ENCODE measurements at places on chromosomes 5 and 9.
A peak's percentile ranks its signal among the peaks of the same experiment; 100 is the strongest.

DNA sequence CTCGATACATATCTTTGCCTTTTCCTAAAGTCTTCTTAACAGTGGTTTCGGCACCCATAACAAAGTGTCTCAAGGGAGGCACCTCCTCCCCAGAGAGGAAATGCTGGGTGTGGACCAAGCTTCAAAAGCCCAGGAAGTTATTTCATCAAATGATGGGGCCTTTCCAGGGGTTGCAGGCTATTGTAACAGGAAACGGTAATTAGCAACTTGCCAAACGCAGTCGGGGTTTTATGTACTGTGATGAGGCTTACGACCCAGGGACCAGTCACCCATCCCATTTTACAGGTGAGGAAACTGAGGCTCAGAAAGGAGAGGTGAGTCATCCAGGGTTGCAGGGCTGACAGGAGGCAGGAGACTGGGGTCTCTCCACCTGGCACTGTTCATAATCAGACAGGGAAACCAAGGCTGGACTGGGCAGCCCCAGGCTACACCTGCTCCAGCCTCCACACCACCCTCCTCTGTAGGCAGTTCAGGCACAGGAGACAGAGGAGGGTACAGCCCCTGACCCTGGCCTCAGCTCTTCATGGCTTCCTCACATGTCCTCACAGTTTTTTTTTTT is 30.0 kb upstream of the SUSD3 start:
- peak; percentile 67 for DNase-seq

DNA sequence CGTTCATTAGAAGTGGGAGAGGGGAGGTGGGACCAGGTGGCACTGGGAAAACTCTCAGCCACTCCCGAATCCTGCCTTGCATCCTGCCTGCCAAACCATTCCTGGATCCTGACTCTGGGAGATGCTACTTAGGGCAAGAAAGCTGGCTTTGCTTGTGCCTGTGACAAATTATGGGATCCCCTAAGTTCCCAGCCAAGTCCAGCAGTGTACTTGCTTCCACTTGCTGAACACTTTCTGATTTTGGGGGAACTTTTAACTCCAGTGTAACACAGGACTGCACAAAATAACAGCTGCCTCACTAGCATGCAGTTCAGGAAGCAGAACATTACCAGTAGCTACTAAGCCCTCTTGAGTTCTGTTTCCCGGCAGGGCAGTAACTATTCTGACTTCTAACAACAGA is 12.5 kb upstream of the NKX2-5 start:
- no peak for DNase-seq

GRCh38 chr5:53355931-53356330 is 124.5 kb upstream of the FST start:
- DNase-seq: no peak

DNA sequence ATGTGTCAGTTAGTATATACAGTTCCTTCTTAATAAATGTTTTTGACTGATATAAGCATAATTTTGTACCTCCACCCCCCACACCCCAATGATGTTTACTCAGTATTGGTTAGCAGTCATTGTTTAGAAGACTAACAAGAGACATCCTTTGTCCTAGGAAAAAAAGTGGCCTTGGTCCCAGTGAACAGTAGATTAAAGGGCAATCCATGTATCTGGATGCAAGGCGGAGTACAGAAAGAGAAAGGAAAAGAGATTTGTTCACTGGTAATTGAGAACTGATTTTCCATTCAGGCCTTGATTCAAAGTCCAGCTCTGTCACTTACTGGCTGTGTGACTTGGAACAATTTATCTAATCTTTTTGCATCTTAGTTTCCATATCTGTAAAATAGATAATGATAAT is 4.6 kb downstream of the RALGPS1 start:
- DNase-seq: no peak

DNA sequence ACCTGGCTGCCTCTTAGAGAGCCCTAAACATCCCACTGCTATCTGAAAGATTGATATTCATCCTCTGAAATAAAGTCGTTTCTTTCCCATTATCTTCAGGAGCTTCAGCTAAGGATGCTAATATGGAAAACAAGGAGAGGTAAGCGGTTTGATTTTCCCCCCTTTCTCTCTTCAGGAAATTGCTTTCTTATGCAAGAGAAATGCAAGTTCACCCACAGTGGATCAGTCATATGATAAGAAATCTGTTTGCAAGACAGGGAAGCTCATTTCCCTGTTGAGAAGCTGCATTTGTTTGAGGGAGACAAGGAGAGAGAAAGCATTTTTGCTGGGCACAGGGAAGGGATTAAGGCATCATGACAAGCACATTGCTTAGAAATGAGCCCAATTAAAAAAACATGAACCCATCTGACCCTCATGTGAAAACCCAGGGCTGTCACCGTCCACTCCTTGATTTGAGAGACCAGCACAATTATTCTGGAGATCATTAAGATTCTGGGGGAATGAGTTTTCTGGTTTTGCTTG is 53.7 kb upstream of the BOD1 start:
- DNase-seq: no peak

DNA sequence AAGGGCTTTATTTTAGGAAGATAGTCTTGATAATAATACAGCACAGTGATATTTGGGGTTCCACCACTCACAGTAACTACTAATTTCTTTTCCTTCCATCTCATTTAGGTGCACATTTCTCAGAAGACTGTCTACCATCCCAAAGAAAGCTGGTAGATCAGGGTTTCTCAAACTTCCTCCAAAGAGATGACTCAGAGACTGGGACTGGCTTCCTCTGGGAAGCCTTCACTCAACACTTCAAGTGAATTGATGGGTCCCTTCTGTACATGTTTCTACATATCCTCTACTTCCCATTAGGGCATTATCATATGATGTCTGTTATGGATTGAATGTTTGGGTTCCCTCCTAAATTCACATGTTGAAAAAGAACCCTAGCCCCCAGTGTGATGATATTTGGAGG is 138.5 kb downstream of the SPOCK1 start:
- DNase-seq: no peak

DNA sequence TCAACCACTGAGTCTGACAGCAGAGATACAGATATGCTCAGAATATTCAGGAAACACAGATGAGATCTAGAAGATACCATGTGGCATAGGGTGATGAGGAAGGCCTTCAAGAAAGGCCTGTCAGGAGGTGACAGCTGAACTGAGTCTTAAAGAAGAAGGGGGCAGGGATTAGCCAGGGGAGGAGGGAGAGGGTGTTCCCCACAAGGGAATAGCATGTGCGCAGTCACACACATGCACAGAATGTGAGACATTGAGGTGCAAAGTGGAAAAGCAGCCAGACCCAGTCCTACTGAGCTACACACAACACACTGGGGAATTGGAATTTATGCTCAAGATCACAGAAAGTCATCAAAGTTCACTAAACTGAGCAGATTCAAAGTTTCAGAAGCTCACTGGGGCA is 3.0 kb upstream of the SLC25A48 start:
- DNase-seq: no peak

DNA sequence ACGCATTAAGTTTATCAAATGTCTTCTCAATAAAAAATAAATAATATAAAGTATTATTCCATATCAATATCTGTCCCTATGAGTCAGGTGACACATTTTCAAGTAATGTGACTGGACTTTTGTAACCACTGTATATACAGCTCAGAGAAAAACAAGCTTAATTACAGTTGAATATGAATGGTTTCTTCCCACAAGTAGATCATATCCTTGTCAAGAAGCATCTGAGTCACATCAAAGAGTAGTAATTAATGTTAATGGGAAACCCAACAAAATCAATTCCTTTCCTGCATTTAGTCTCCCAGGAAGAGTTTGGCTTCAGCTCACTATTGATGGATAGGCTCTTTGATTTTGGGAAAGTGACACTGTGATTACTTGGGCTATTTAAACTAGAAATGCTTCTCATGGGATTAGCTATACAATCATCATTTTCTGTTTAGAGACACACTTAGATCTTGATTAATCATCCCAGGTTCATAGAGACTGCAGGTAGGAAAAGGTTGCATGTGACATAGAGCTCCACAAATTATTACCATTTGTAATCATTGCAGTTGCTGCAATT is 292.9 kb downstream of the GABRG2 start:
- DNase-seq: no peak

- no peak for DNase-seq
Measured at GRCh38 chr5:108122702-108123101, 259.2 kb downstream of the FBXL17 start.

- no peak for DNase-seq
Measured at GRCh38 chr5:34957857-34958690, 28.7 kb downstream of the DNAJC21 start.

DNA sequence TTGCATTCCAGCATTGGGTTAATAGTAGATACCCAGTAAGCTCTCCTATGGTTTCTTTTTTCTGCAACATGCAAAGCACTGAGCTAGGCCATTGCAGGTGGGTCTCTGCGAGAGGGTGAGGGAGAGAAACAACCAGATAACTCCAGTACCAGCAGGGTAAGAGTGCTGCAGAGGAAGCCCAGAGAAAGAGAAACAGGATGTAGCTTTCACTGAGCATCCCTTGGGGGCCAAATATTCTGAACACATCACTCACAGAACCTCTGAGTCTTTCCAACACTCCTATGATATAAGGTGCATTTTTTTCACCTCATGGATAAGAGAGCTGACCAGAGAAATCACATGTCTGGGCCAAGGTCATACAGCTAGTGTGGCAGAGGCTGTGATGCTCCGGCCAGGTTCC is 76.7 kb downstream of the TRIM32 start:
- no peak for DNase-seq

DNA sequence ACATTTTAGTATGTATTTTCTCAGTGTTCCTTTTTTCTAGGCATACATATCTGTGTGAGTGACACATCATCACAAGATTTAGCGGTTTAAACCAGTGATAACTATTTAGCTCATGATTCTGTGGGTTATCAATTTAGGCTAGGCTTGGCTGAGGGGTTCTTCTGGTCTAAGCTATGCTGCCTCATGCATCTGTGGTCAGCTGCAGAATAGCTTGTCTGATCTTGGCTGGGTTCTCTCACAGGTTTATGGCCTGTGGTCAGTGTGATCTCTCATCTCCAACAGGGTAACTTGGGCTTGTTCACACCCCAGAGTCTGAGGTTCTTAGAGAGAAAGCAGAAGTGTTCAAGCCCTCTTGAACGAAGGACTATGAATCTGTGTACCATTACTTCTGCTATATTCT is 363.3 kb downstream of the KDM4C start:
- DNase-seq: no peak

GRCh38 chr5:2179861-2180260 is 297.1 kb upstream of the IRX4 start:
- DNase-seq: no peak

GRCh38 chr9:136604823-136605525 is 57.7 kb upstream of the EGFL7 start:
- DNase-seq: no peak

GRCh38 chr9:95820074-95820473 is 55.4 kb upstream of the ERCC6L2 start:
- DNase-seq: no peak

DNA sequence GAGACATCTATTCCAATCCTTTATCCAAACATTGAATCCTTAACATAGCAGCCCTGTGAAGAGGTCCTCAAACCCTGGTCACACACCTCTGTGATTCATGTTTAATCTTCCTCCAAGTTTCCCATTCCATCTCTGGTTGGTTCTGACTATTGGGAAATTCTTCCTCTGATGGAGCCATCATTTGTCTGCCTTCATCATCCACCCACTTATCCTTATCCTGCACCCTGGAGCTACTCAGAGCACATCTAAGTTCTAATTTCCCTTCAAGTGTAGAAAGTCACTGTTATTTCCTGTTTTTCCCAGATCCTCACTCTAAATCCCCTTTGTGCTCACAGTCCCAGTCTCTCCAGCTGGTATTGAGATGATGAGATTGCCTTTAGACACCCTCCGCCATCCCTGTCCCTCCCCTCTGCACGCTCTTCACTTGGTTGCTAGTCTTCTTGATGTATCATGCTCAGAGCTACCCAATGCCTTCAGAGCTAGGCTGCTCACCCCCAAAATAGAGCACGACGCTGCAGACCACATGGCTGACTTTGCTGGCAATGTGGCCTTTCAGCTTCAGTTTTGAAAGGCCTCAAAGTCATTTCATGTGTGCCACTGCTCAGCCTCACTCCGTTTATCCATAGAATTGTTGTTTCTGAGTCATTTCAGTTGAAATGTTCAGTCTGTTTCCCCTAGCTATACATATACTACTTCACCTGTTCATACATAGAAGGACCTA is 154.3 kb downstream of the PALM2AKAP2 start:
- no peak for DNase-seq

GRCh38 chr5:90294604-90295003 is 115.0 kb downstream of the CETN3 start:
- no peak for DNase-seq

DNA sequence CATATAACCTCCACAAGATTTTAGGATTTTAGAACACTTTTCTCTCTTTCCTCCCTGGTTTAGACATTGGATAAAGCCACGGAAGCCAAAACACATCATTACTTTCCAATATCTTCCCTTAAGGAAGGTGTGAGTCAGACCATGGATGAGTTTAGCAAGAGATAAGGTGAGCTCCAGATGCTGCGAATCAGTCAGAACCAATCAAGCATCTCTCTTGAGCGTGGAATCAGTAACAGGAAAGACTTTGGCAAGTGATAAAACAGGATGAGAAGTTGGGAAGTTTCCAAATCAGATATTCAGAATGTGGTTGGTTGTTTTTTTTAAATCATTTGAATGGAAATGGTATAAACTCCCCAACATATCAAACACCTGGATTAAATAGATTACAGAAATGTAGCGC is 397.8 kb downstream of the EFNA5 start:
- no peak for DNase-seq

DNA sequence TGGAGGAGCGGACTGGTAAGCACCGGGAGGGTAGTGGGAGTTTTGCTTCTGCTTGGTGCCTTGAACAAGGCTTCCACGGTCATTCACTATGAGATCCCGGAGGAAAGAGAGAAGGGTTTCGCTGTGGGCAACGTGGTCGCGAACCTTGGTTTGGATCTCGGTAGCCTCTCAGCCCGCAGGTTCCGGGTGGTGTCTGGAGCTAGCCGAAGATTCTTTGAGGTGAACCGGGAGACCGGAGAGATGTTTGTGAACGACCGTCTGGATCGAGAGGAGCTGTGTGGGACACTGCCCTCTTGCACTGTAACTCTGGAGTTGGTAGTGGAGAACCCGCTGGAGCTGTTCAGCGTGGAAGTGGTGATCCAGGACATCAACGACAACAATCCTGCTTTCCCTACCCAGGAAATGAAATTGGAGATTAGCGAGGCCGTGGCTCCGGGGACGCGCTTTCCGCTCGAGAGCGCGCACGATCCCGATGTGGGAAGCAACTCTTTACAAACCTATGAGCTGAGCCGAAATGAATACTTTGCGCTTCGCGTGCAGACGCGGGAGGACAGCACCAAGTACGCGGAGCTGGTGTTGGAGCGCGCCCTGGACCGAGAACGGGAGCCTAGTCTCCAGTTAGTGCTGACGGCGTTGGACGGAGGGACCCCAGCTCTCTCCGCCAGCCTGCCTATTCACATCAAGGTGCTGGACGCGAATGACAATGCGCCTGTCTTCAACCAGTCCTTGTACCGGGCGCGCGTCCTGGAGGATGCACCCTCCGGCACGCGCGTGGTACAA is 556 bp downstream of the PCDHGC3 start:
- DNase-seq: no peak

DNA sequence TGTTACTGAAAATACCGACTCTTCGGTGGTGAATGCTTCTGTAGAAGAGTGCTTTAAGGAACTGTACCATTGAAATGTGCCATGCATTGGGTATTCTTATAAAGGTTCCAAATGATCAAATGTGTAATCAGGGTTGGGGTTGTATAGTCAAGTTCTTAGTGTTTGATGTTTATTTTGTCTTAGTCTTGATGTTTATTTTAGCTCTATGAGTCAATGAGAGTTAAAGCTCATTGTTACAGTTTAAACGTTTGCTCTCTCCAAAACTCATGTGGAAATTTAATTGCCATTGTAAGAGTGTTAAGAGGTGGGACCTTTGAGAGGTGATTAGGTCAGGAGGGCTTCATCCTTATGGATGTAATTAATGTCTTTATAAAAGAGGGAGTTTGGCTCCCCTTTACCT is 153.0 kb downstream of the FER start:
- no peak for DNase-seq

Measured in activated effector memory CD4-positive, alpha-beta T cell treated with Interleukin-2 at 50 U/mL for 16 hours (primary cell).